ENCODE measurements at places on chromosomes 13 and 19.

DNA sequence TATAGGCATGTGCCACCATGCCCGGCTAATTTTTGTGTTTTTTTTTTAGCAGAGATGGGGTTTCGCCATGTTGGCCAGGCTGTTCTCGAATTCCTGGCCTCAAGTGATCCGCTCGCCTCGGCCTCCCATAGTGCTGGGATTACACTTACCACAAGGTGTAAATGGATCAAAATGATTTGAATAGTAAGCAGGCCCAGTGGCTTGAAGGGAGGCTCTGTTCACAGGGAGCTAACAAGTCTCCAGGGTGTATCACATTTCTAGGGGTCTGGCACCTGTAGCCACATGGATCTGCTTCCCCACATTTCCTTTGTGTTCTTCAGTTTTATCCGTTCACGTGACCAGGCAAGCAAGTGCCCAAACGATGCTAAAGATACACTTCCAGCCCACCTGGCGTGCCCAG is 13.5 kb upstream of the CNFN start:
- H3K36me3 ChIP-seq = no peaks in the 10 kb centered on the region
- no peaks in the 10 kb centered on the region for H3K4me1 ChIP-seq
- no peaks in the 10 kb centered on the region for H3K27me3 ChIP-seq

- no peaks in the 10 kb centered on the region for H3K27me3 ChIP-seq
- no peak for DNase-seq
- H3K4me3 ChIP-seq = no peak overlapping the region
- no peak overlapping the region for H3K27ac ChIP-seq
- no peaks in the 10 kb centered on the region for H3K36me3 ChIP-seq
Observed at GRCh38 chr13:107548338-107548737, 667.0 kb downstream of the LIG4 start.

GRCh38 chr19:2983351-2984214 is 6.2 kb downstream of the TLE6 start:
- H3K36me3 ChIP-seq = no peaks in the 10 kb centered on the region
- peak; percentile 73 for DNase-seq
- no peaks in the 10 kb centered on the region for H3K27me3 ChIP-seq
- H3K4me1 ChIP-seq = peaks cover 5% of the 10 kb centered on the region
- H3K4me3 ChIP-seq = no peak overlapping the region
- peak overlapping the region; percentile 55 for H3K27ac ChIP-seq

DNA sequence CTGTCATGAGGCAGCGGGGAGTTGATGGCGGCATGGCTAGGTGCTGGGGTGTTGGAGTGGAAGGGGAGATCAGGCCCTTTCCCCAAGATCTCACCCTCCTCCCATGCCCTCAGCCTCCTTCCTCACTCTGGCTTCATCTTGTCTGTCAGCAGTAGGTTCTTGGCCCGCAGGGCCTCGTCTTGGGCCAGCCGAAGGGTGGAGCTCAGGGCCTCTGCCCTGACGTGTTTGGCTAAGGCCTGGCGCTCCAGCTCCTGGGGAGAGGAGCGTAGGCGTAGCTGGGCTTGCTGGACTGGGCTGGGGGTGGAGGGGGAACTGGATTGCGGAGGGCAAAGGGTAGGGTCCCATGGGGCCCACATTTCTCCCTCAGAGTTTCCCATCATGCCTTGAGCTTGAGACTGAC is 23.2 kb downstream of the TSKS start:
- no peaks in the 10 kb centered on the region for H3K4me1 ChIP-seq
- DNase-seq = no peak
- no peak overlapping the region for H3K4me3 ChIP-seq
- H3K27me3 ChIP-seq = no peaks in the 10 kb centered on the region
- no peaks in the 10 kb centered on the region for H3K36me3 ChIP-seq

GRCh38 chr19:56141417-56141993 is 418 bp downstream of the ZNF444 start:
- H3K4me1 ChIP-seq = peaks cover 77% of the 10 kb centered on the region
- peak; percentile 66 for DNase-seq
- H3K36me3 ChIP-seq = no peaks in the 10 kb centered on the region
- H3K27me3 ChIP-seq = no peaks in the 10 kb centered on the region
- H3K4me3 ChIP-seq = peak overlapping the region; percentile 46

DNA sequence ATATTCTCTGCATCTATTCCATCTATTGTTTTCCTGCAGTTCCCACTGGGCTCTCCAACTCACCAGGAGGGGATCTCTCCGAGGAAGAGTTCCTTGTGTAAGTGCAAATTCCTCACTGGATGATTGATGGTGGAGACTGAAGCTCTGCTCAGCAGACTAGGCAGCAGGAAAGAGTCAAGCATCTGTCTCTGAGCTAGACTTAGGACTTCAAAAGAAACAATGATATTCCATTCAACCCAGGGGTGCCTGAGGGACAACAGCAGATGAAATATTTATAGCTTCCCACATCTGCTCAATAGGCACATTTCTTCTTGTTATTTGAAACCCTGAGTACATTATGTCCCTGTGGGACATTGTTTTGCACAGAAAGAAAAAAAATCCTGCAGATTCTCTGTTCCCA is at the start of the genes OR7A5 and OR7C1:
TSS of gene OR7A5 (minus strand) at position 175 of the 400 bp plus-strand sequence. CDS start 6,944 bp downstream, outside the sequence.
TSS of gene OR7C1 (minus strand) at position 175 of the 400 bp plus-strand sequence. CDS start 35,049 bp downstream, outside the sequence.
- H3K27me3 ChIP-seq = no peaks in the 10 kb centered on the region
- no peak for DNase-seq
- H3K36me3 ChIP-seq = no peaks in the 10 kb centered on the region
- no peaks in the 10 kb centered on the region for H3K4me1 ChIP-seq

GRCh38 chr19:9862938-9863337 is 27.8 kb downstream of the PIN1 start:
- H3K4me1 ChIP-seq = no peaks in the 10 kb centered on the region
- H3K36me3 ChIP-seq = no peaks in the 10 kb centered on the region
- DNase-seq = no peak
- no peak overlapping the region for H3K27ac ChIP-seq
- H3K27me3 ChIP-seq = no peaks in the 10 kb centered on the region
- H3K4me3 ChIP-seq = no peak overlapping the region

GRCh38 chr13:35741657-35742056 is 265.2 kb upstream of the MAB21L1 start:
- DNase-seq = no peak
- no peaks in the 10 kb centered on the region for H3K36me3 ChIP-seq
- H3K4me1 ChIP-seq = no peaks in the 10 kb centered on the region
- H3K27ac ChIP-seq = no peak overlapping the region
- H3K27me3 ChIP-seq = no peaks in the 10 kb centered on the region

- H3K4me1 ChIP-seq = no peaks in the 10 kb centered on the region
- no peaks in the 10 kb centered on the region for H3K36me3 ChIP-seq
- H3K27ac ChIP-seq = no peak overlapping the region
- no peak overlapping the region for H3K4me3 ChIP-seq
Observed at GRCh38 chr19:31181535-31181934, 167.7 kb downstream of the TSHZ3 start.

DNA sequence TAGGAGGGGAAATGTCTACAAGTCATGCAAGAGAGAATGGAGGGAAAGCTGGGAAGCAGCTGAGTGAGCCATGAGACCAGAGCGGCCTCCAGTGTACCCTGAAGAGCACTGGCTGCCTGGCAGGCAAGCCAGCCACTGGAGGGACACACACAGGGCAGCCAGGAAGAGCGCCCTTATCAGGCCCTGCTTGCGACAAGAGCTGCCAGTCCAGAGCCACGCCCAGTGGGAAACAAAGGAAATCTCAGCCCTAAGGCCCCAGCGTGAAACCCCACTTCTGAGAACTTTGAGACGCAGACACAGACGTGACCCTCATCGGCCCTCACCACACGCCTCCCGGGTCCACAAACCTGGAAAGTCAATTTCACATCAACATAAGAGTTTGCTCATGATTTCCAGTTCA is 105.0 kb downstream of the STK24 start:
- H3K4me3 ChIP-seq = no peak overlapping the region
- H3K4me1 ChIP-seq = peaks cover 24% of the 10 kb centered on the region
- no peak overlapping the region for H3K27ac ChIP-seq
- H3K27me3 ChIP-seq = no peaks in the 10 kb centered on the region

GRCh38 chr19:52660981-52661380 is 22.8 kb upstream of the ZNF83 start:
- no peak overlapping the region for H3K27ac ChIP-seq
- no peaks in the 10 kb centered on the region for H3K36me3 ChIP-seq
- DNase-seq = no peak
- no peaks in the 10 kb centered on the region for H3K27me3 ChIP-seq
- no peaks in the 10 kb centered on the region for H3K4me1 ChIP-seq

GRCh38 chr13:55981381-55981780 is 1159.3 kb upstream of the PRR20A start:
- no peaks in the 10 kb centered on the region for H3K36me3 ChIP-seq
- DNase-seq = no peak
- H3K4me1 ChIP-seq = no peaks in the 10 kb centered on the region
- H3K27ac ChIP-seq = no peak overlapping the region
- H3K4me3 ChIP-seq = no peak overlapping the region

- DNase-seq = no peak
- H3K4me1 ChIP-seq = no peaks in the 10 kb centered on the region
- no peaks in the 10 kb centered on the region for H3K36me3 ChIP-seq
Observed at GRCh38 chr19:33132021-33132420, at the start of gene WDR88. Gene WDR88 (plus strand): TSS chr19:33132114. CDS start chr19:33132170, 56 bp downstream.

DNA sequence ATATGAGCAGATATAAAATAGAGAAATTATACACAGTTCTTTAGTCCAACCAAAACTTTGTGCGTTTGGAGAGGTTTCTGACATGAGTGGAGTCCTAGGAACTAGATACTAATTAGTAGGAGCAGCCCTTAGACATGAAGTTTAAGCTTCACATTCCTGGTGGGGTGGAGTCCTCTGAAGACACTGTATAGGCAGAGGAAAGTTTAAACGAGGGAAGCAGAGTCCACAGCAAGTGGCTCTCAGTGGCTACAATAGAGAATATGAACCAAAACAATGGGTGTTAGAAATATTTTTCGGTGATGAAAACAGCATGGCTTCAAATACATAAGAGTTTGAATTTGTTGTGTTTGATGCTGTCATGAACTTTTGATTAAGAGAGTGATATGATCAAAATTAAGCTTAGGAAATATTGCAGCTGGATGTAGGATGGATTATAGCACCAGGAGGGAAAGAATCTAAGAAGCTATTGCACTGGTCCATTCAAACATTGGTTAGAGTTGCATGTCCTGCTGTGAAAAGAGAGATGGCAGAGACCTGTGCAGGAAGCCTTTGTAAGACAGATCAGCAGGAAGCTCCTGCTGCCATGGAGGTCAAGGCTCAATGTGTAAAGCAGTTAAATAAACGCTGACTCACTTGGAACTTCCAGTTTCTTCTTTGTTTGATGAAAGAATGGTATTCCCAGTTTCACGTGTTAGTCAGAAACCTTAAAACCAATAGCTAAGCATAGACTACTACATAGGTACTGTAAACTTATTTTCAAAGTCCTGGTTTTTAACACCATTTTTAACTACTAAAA is 175.2 kb downstream of the TDRD3 start:
- no peaks in the 10 kb centered on the region for H3K27me3 ChIP-seq
- DNase-seq = no peak
- H3K27ac ChIP-seq = no peak overlapping the region
- no peak overlapping the region for H3K4me3 ChIP-seq
- H3K36me3 ChIP-seq = peaks cover 5% of the 10 kb centered on the region

DNA sequence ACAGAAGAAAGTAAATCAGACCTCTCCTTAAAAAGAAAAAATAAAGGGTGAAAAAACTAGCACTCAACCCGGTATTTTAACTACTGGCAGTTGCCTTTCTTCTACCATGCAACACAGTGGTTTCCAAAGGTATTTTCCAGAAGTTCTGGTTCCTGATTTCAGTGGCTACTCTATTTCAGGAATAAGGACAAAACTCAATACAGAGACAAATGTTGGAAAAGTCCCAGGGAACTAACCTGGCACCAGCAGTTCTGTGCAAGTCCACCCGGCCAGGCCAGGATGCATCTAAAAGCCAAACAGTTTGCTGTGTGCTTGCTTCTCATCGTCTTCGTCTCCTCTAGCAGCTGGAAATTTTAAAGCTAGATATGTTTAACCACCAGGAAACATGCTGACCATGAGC is 52.5 kb downstream of the FOXO1 start:
- peak overlapping the region; percentile 55 for H3K27ac ChIP-seq
- H3K4me3 ChIP-seq = no peak overlapping the region
- H3K36me3 ChIP-seq = no peaks in the 10 kb centered on the region
- H3K4me1 ChIP-seq = peaks cover 26% of the 10 kb centered on the region

- H3K36me3 ChIP-seq = no peaks in the 10 kb centered on the region
- no peak for DNase-seq
- H3K27me3 ChIP-seq = no peaks in the 10 kb centered on the region
- H3K27ac ChIP-seq = no peak overlapping the region
- no peaks in the 10 kb centered on the region for H3K4me1 ChIP-seq
- H3K4me3 ChIP-seq = no peak overlapping the region
Observed at GRCh38 chr19:13085666-13086065, 17.0 kb downstream of the LYL1 start.

GRCh38 chr13:37640499-37640898 is 41.9 kb upstream of the POSTN start:
- no peaks in the 10 kb centered on the region for H3K27me3 ChIP-seq
- no peaks in the 10 kb centered on the region for H3K36me3 ChIP-seq
- no peaks in the 10 kb centered on the region for H3K4me1 ChIP-seq
- DNase-seq = no peak

DNA sequence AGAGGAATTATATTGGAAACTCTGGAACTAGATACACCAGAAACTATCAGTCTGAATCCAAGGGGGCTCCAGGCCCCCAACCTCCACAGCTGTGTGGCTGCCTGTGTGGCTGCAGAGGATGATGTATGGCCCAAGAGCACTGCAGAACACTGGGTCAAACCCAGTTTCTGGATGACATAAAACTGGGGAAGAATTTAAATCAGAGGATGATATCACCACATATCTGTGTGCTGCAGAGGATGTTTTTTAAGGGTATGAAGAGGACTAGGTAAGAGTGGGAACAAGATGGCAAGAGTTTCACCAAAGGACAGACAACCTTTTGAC is 226.4 kb downstream of the SUCLA2 start:
- no peak overlapping the region for H3K27ac ChIP-seq
- H3K27me3 ChIP-seq = no peaks in the 10 kb centered on the region
- DNase-seq = no peak
- no peak overlapping the region for H3K4me3 ChIP-seq
- no peaks in the 10 kb centered on the region for H3K4me1 ChIP-seq

DNA sequence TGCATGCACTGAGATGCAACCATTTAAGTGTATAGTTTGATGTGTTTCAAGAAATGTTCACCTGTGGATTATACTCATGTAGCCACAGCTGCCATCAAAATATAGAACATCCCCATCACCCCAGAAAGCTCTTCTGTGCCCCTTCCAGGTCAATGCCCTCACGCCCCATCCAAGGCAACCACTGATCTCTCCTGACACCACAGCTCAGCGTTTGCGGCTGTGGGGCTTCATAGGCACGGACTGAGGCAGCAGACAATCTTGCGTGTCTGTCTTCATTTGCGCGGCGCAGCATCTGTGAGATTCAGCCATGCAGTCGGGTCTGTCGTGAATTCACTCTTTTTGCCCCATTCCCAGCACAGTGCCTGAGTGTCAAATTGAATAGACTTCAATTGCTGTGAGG is 153.8 kb upstream of the UQCRFS1 start:
- H3K4me1 ChIP-seq = no peaks in the 10 kb centered on the region
- no peak overlapping the region for H3K4me3 ChIP-seq
- H3K36me3 ChIP-seq = no peaks in the 10 kb centered on the region

- H3K27me3 ChIP-seq = peaks cover 8% of the 10 kb centered on the region
- H3K27ac ChIP-seq = no peak overlapping the region
Observed at GRCh38 chr19:15452111-15453047, 2.6 kb upstream of the WIZ start.

Measured in pancreas (tissue), 10 donors.